ENCODE measurements at places on chromosomes 2 and 18.
A peak's percentile ranks its signal among the peaks of the same experiment; 100 is the strongest.

DNA sequence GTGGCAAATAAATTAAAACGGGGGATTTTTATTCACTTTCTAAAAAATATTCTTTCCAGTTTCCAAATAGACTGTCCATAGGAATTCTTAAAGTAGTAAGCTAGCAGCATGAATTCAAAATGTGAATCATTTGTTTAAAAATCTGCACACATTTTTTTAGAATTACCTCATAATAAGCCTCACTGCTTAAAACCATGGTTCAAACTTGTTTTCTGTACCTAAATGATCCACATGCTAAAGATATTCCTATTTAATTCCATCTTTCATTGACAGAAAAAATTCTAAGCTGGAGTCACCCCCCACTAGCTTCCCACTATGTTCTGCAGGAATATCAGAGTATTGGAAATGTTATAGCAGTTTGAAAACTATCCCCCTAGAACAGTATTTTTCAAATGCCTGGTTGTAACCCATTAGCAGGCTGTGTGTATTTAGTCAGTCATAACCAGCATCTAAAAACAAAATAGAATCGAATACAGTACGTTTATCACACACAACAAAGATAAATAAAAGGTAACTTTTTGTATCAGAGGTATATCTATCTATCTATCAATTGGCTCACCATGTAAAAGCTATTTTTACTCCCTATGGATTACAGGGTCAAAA lies 11.2 kb upstream of the IKZF2 start:
- ATAC-seq, result no peak

DNA sequence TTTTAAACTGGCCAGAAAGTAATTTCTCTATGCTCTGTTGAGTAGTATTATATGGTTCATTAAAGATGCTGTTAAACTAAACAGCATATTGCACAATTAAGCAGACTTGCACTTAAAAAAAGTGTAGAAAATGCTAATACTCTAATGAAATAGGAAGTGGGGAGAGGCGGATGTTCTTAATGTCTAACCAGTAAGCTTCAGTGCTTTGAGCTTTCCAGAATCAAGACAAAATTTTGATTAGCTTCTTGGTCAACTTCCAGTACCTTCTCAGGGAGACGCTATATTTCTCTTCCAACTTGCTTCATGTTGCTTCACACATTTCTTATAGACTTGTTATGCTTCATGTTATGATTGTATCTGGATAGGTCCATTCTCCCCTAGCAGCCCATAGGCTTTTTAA lies 89.1 kb downstream of the MAP2 start:
- no peak for ATAC-seq

DNA sequence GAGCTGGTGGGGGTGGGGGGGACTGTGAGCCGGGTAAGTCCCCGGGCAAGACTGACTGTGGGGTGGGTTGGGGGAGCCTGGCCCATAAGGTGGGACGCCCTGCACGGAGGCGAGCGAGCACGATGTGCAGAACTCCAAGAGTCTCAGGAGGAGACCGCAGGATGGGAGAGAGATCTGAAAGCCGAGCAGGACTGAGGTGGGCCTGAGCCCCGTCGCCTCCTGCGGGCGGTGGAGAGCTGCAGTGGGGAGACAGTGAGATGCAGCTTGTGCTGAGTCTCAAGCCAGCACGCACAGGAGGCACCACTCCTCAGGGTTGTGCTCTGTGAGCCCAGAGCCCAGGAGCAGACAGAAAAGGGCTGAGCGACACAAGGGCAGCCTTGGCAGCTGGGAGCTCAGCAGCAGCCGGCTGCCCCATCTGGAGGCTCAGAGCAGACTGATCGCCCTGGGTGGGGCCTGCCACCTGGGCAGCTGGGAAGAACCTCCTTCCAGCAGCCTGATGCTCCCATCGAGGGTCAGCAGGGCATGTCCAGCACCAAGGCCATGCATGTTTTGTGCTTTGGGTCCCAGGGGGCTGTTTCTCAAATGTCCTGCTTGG lies 15.9 kb downstream of the ARHGEF4 start:
- no peak for ATAC-seq

DNA sequence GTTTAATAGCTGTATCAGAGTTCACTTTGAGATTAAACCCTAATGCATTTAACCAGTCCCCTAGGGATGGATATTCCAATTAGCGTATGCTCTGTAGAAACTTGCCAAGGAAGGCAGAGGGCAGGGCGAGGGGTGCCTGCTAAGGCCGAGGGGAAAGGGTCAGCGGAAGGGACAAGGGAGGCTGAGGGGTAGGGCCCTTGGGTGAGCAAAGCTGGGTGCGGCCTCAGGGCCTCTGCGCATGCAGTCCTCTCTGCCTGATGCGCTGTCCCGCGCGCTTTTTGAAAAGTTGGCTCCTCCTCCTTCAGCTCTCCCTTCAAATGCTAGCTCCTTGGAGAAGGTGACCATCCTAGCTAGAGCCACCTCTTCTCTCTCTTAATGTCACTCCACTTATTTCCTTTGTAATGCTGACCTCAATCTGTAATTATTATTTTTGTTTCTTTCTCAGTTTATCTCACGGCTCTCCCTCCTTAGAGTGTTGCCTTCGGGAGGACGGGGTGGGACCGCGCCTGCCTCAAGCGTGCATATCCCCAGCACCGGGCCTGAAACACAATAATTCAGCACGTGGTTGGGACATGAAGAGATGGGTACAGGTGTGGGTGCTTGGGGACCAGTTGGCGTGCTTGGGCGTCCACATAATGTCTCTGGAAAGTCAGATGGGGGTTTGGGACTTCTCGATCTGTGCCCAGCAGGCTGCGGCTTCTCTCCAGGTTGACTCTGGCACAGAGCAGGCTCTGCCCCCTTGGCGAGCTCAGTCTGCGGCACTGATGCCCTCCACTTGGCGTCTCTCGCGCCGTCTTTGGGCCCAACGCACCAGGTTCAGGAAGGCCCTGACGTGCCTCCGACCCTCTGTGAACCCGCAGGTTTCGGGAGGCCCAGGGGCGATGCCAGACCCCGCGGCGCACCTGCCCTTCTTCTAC lies 10.0 kb downstream of the ZAP70 start:
- ATAC-seq, result no peak

- peak; percentile 63 for ATAC-seq
These were observed 171.8 kb downstream of the ICOS start for GRCh38 chr2:204108330-204108751.

DNA sequence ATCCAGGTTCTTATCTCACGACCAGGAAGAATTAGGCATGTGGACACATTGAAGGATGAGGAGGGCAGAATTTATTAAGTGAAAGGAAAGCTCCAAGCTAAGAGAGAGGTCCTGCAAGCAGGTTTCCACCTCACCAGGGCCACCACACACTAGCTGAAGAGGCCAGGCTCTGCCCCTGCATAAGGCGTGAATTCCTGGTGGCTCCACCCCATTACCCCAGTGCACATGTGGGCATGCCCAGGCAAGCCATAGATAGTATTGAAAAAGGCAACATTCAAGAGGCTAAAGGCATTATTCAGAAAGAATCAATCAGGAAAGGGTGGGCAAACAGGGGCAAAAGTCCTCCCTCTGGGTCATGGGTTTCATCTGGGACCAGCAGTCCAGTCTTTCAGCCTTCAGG lies 30.9 kb upstream of the GRP start:
- no peak for ATAC-seq

DNA sequence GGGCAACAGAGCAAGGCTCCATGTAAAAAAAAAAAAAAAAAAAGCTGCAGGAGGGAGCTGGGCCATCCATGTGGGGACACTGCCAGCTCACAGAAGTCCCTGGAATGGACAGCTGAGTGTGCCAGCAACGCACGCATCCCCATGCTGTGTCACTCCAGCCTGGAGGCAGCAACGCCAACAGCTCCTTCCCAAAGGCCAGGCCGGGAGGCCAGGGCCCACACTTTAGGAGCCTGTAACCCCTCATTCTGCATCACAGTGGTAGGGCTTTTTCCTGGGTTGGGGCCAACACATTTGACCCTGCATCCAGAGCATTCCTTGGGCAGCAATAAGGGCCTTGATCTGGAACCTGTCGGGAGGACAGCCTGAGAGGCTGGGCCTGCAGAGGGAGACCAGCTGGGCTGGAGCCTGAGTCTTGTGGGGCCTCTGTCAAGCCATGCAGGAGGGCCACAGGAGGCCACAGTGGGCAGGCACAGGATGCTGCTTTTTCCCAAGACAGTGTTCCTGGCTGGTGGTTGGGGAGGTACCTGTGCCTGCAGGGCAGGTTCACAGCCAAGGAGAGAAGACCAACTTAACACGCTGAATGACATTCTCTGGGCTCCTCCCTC lies 16.8 kb upstream of the KCNK3 start:
- ATAC-seq, result no peak

DNA sequence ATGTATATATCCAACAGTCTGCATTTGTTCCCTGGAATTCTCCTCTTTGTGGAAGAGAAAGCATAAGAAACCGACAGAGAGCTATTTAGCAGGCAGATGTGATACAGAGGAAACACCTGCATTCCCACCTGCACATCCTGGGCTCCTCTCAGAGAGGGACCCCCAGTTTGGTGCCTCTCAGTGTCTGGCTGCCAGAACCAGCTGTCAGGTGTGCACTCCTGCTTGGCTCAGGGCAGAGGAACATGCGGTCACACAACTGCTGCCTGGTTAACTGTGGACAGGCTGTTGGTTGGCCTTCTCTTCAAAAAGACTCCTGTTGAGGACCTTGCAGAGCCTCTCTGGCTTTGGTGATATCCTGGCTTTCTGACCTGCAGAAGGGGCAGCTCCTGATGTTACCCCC lies 54.6 kb downstream of the ITGB6 start:
- ATAC-seq, result no peak

- no peak for ATAC-seq
These were observed 2.0 kb downstream of the GALR1 start for GRCh38 chr18:77251730-77252050.

DNA sequence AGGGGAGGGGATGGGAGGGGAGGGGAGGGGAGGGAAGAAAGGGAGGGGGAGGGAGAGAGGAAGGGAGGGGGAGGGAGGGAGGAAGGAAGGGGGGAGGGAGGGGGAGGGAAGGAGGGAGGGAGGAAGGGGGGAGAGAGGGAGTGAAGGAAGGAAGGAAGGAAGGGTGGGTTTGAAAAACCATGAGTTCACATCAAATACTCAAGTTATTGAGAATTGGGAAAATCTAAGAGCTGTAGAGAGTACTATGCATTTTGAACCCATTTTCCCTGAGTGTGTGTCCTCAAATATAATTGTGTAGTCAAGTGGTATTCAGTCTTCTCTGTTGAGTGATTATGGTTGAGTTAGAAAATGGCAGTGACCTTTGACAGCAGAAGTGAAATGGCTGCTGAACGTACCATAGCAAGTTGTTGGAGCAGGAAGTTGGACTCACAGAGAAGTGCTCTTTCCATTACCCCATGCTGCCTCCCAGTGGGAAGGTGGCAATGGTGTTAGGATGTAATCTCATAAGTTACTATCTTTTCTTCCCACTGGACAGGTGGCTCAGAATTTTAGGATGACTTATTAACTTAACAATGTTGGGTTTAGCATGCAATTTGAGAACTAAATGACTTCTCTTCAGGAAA lies 214.6 kb downstream of the SETBP1 start:
- no peak for ATAC-seq

- no peak for ATAC-seq
These were observed 68.0 kb upstream of the ZNF236 start for GRCh38 chr18:76754351-76754750.

DNA sequence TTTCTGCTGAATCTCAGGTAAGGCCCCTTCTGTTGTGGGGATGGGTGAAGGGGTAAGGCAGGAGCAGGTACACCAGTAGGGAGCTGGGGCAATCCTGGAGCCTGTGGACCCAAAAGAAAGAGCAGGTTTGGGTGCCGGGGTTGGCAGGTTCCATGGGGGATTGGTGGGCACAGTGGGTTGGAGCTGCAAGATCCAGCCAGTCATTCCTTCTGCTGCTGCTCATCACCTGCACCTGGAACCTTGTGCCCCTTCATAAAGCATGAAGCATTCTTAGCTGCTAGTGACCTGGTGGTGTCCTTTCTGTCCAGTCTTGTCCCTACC lies 24.9 kb downstream of the FHOD3 start:
- no peak for ATAC-seq

DNA sequence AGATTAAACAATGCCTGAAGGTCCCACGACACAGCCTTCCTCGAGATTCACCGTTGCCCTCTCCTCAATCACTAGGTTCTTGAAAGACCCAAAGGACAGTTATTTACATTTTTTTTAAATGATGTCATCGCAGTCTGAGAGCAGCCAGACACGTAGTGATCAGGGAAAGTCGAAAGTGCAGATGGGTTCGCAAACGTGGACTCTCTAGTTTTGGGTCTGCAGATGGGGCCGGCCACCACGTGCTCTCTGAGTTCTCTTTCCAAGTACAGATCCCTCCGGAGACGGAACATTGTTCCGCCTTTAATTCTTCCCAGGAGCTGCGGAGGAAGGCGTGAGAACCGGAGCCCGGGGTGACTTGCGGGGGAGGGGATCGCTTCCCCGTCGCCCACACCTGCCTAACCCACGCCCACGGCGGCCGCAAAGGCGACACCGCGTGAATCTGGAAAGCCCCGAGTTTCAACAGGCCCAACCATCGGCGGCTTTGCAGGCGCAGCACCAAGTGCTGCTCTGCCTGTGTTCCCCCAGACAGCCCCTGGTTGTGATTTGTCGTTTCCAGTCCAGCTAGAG lies 54.3 kb downstream of the PKDCC start:
- peak; percentile 45 for ATAC-seq

- no peak for ATAC-seq
These were observed 28.8 kb downstream of the SDC1 start for GRCh38 chr2:20196053-20196656.

GRCh38 chr2:8448824-8449556 lies 232.9 kb upstream of the ID2 start:
- no peak for ATAC-seq

DNA sequence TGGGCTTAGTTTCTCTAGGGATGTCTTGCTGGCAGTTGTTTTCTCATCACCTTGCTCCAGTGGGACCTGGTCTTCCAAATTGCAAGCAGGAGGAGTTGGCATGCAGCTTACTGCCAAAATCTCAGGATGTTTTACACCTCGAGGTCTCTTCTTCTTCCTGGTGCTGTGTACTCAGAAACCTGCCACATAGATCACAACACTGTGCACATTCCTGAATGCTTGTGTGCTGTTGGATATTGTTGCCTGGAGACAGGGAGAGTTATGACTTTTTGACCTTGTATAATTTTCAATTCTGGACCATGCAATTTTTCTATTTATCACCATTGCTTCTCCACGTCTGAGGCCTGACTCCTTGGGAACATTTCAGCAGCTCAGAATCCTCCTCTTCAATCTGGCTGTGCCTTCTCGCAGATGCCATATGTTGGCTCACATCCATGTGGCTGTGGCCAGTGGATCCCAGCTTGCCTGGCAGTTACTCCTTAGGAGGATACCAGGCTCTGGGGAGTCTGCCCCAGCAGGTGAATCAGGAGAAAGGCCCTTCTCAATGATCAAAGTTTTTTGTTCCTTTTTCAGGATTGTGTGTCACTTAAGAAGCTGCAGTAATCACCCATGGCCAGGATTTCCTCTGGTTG lies 489.3 kb downstream of the TSN start:
- no peak for ATAC-seq

GRCh38 chr2:88656690-88657089 lies 29.4 kb upstream of the EIF2AK3 start:
- no peak for ATAC-seq

GRCh38 chr2:65040400-65041261 lies 15.6 kb upstream of the CEP68 start:
- ATAC-seq, result peak; percentile 95

GRCh38 chr2:175025946-175026345 lies 20.8 kb upstream of the CHN1 start:
- ATAC-seq, result no peak

Data from gastroesophageal sphincter (tissue), 4 donors.